Fibroblast of the aortic adventitia (primary cell): ENCODE measurements at places on chromosomes 11 and 22. TPM values are rescaled to one million over a fixed set of nuclear protein-coding genes. Genes with fewer than 3 reads are reported as not detected.
A peak's percentile ranks its signal among the peaks of the same experiment; 100 is the strongest.

Gene KDM4D
- 0.08 and 1.1 TPM in 2 replicates for total RNA-seq

Gene SRPRA
- 37.8 and 99.4 TPM in 2 replicates for total RNA-seq

Gene SLC37A2
- total RNA-seq, result 0.08 and 0.63 TPM in 2 replicates

Gene BAIAP2L2
- 3.2 and 6.0 TPM in 2 replicates for total RNA-seq

Gene TMEM45B
- total RNA-seq, result not detected in 2 replicates

- peak; percentile 3 for DNase-seq
Measured at GRCh38 chr11:57069942-57070341, 81.2 kb downstream of the OR5AK2 start.

DNA sequence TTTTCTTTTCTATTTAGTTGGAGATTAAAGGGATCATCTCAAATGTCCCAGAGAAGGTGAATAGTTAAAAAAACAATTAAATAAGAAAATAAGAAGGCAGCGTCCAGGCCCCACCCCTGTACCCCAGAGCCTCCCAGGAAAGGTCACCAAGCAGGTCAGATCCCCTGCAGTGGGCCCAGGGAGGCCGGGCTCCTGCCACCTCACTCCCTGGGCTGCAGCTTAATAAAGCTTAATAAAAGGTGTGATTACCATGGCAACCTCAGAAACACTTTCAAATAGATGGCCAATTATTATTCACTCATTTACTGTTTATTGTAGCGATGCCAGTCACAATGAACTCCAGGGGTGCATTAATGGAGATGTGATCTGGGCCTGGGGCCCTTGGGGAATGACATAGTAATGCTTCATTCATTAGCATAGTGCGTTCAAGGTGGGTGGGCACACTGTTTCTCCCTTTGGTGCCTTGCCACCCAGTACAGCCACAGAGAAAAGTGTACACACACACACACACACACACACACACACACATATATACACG, 386.2 kb downstream of the CADM1 start:
- no peak for DNase-seq

GRCh38 chr11:115644856-115645255, 140.6 kb upstream of the CADM1 start:
- no peak for DNase-seq

- DNase-seq, result no peak
Measured at GRCh38 chr22:24867323-24868022, 61.5 kb downstream of the SGSM1 start.

- no peak for DNase-seq
Measured at GRCh38 chr11:72981080-72981479, 161.0 kb downstream of the FCHSD2 start.

- peak; percentile 45 for DNase-seq
Measured at GRCh38 chr11:46249938-46250744, 27.3 kb upstream of the CREB3L1 start.

DNA sequence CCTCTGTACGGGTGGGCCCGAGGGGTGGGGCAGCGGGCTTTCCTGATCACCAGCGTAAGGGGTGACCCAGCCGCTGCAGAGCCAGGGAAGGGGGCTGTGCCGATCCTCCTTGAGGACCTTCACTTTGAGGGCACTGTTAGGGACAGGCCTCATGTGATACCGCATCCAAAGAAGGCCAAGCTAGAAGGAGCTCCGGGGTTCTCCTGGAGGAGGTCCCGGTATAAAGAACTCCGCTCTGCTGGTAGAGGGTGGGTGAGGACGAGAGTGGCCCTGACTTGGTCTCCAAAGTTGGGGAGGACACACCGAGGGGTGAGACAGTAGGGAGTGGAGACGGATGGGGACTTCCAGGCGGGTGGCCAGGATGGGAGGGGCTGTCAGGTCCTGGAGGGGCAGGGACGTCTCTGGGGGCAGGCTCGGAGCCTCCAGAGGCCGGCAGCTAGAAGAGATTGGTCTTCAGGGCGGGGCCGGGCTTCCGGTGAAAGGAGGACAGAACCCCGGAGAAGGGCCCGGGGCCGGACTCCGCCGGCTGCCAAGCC, 4.6 kb downstream of the PHOX2A start:
- peak; percentile 44 for DNase-seq

DNA sequence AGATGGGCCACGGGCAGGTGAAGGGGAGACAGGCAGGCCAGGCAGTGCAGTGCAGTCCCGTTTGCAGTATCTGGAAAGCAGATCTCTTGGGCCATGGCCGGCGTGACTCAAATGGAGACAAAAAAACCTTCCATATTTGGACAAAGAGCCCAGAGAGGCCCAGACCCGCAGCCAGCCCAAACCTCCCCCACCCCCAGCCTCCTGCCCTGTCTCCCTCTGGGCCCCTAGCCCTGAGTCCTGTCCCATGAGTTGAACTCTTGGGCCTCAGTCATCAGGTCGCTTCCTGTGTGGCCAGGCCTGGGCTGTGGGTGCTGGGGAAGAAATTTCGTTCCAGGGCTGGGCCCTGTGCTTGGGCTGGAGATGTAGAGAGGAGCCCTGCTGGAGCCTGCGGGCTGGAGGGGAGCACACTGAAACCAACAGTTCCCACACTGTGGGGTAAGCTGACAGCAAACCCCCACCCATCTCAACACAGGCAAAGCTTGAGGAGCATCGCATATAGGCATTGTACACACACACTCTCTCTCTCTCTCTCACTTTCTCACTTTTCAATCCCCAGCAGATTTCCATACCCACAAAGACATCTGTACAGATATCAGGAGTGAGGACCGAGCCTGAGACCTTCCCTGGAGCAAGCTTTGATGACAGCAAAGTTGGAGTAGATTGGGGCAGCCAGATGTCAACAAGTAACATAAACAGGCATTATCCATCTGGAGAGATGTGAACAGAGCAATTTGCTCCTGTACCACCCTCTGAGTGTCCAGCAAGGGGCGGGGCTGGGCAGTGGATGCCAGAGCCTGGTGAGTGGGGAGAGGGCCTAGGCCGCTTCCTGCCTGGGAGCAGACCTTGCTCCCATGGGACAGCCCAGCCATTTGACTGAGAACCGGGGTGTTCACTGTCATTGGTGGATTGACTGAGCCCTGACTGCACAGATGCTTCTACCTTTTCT, 17.2 kb downstream of the ARHGEF17 start:
- DNase-seq, result peak; percentile 35

DNA sequence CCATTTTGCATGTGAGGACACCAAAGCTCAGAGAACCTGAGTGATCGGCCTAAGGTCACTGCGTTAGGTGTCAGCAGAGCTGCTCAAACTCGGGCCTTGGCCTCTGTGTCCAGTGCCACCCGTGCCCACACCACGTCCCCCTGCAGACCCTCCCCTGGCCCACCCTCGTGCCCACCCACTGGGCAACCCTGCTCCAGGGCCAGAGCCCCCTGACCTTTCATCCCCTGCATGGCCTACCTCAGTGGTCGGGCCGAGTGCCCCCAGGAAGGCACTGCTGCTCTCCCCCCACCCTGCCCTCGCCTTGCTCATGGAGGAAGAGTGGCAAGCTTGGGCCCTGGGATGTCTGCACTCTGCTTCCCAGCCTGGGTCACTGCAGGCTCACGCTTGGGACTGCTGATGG, 17.7 kb downstream of the B3GAT1 start:
- no peak for DNase-seq
